ENCODE measurements at places on chromosomes 2 and 18.

DNA sequence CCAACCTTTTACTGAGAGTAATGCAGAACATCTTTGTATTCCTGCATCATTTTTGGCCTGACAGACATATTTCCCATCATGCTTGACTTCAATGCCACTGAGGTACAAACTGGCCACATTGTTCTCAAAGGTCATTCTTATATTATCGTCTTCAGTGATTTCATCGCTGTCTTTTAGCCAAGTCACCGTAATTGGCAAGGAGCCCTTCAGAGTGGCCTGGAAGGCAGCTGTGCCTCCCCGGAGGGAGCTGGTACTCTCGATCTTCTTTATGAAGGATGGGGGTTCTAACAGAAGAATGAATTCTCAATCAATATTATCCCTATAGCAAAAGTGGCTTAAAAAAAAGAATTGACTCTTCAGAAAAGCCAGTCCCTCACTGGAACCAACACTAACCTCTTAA is 75.9 kb downstream of the TTN start:
- DNase-seq = no peak

- DNase-seq = no peak
These were observed 2.5 kb downstream of the ARMC9 start for GRCh38 chr2:231200805-231201474.

DNA sequence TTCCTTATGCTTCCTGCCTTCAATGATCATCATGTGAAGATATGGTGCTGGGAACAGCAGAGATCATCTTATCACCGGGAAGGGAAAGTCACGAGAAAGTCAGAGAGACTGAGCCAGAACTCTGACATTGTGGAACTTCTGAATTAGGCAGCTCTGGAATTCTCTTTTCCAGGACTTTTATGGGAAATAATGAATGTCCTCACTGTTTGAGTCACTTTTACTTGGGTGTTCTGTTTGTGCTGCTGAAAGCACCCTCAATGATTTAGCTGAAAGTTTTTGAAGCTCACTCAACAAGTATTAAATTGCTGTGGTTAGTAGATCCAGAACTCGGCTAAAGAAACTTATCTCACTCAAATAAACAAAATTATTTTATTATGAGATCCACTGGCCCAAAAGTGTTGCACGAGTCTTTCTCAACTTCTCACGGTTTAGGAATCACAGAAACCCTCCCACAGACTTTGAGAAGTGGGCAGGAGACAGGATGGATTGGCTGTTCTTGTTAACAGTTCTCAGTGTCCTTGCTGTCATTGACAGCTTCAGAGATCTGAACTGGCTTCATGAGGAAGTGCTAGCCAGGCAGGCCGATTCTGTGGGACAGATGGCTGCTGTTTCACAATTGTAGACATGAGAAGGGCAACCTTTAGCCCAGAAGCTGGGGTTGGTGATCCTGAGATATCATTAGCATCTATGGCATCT is 26.4 kb upstream of the ATRAID start:
- no peak for DNase-seq

GRCh38 chr2:239390546-239391285 is 10.1 kb downstream of the HDAC4 start:
- no peak for DNase-seq

- DNase-seq = no peak
These were observed 60.5 kb downstream of the BAZ2B start for GRCh38 chr2:159555651-159556392.

- DNase-seq = no peak
These were observed 86.1 kb upstream of the CTAGE1 start for GRCh38 chr18:22503803-22504202.

GRCh38 chr2:227906991-227907390 is 35.6 kb downstream of the DAW1 start:
- DNase-seq = no peak

DNA sequence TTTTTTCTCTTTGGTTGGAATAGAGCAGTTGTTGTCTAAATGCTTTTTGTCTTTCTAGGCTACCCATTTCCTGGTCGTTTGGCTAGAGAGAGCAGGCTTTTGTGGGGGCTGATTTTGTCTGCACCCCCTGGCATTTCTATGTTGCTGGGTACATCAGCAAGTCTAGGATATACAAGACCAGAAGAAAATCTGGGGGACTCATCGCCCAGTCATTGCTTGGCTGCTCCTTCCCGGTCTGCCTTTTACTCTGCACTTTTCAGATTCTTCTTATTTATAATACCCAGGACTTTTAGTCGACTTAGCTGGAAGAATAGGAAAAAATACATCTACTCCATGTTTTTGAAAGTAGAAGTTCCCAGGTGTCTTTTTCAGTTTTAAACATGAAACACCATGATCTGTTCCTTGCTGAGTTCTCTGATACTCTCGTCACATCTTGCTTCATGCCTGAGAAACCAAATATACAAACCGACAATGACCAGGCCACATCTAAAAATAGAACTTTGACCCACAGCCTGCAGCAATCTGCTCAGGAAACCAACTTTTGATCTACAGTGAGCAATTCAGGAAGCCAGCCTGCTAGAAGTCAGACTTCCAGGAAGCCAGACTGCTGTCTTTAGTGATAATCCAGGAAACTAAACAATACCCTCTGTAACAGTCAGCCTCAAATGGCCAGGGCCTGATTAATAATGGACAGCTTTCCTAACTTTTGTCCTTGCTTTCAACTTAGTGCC is 163.8 kb upstream of the MEX3C start:
- DNase-seq = no peak

GRCh38 chr2:80255918-80256781 is 48.4 kb downstream of the LRRTM1 start:
- no peak for DNase-seq

GRCh38 chr2:73018188-73018825 is 53.2 kb downstream of the SFXN5 start:
- DNase-seq = no peak

DNA sequence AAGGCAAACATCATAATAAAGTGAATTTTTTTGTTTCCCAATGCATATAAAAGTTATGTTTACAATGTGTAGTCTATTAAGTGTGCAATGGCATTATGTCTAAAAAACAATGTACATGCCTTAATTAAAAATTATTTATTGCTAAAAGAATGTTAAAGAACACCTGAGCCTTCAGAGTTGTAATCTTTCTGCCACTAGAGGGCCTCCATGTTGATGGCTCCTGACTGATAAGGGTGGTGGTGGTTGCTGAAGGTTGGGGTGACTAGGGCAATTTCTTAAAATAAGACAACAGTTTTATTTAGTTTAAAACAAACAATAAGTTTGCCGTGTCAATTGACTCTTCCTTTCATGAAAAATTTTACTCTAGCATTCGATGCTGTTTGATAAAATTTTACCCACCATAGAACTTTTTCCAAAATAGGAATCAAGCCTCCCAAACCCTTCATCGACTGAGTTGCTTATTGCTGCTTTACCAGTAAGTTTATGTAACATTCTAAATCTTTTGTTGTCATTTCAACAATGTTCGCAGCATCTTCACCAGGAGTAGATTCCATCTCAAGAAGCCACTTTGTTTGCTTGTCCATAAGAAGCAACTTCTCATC is 32.3 kb downstream of the MAP3K2 start:
- no peak for DNase-seq

DNA sequence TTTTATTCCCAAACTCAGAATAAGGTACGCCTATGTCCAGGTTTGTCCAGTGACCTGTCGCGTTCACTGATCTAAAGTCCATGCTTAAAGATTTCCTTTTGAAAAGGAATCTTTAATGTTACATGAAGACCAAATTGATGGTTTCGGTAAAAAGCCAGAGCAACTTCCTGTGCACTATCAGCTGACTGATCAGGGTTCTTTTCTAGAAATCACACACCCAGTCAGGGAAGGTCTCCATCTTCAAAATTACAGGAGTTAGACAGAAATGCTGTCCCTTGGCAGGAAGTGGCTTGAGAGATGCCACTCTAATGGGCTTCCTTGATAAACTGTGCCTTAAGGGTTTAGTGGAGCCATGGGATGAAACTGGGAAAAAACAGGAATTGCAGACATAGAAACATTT is 14.7 kb upstream of the ARHGAP25 start:
- DNase-seq = no peak

- DNase-seq = no peak
These were observed 30.5 kb downstream of the OLA1 start for GRCh38 chr2:174217869-174218268.

DNA sequence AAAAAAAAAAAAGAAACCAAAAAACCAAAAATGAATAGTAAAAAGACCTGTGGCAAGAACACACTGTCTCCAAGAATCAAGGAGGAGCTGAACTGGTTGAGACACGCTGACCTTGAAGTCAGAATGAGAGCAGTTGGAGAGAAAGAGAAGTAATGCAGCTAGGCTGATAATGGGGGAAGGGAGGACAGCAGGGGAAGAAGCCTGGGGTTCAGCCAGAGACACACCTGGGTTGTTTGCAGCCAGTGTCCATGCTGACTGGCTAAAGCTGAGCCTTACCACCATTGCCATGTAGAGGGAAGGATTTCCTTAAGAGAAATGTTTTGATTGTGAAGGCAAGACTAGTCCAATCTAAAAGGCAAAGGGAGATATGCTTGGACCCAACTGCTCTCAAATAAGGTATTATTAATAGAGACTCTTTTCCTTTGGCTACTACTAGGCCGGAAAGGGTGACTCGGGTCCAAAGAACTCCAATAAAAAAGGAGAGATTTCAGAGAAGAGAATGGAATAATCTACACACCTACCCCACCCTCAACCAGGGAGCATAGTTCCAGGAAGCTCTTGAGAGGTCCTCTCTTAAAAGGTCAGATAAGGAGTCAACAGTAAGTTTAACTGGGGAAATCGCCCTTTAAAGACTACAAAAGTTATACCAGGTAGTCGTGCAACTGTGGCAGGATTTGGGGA is 25.2 kb upstream of the REL start:
- no peak for DNase-seq

GRCh38 chr2:19799881-19800780 is 101.7 kb downstream of the TTC32 start:
- DNase-seq = no peak

DNA sequence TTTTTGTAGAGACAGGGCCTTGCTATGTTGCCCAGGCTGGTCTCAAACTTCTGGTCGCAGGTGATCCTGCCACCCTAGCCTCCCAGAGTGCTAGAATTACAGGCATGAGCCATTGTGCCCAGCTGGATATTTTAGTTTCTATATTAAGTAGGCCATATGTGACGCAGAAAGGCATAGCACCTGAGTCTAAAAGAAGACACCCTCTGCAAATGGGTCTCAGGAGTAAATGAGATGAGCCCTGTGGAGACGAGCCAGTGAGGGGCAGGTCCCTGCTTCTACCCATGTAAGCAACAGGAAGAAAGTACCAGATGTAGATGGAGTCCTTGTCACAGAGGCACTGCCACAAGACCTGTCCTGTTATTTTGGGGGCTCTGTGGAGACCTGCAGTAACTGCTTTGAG is 322.4 kb downstream of the PTPRM start:
- no peak for DNase-seq

DNA sequence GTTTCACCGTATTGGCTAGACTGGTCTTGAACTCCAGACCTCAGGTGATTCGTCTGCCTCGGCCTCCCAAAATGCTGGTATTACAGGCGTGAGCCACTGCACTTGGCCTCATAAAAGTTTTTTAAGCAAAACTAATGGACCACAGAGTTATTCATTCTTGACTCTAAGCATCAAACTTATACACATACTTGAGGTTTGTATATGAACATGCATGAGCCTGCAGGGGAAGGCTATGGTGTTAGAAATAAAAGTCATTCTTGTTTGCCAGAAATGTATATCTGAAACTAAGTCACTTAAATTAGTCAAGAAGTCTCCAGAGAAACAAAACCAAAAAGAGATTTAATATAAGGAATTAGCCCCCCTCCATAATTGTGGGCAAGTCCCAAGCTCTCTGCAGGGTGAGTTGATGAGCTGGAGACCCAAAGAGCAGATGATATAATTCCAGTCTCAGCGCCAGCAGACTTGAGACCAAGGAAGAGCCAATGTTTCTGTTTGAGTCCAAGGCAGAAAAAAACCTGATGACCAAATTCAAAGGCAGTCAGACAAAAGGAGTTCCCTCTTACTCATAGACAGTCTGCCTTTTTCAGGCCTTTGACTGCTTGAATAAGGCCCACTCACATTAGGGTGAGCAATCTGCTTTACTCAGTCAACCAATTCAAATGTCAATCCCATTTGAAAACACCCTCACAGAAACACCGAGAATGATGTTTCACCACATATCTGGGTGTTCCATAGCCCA is 69.0 kb upstream of the DSG1 start:
- no peak for DNase-seq

- no peak for DNase-seq
These were observed 55.2 kb downstream of the PARD6G start for GRCh38 chr18:80191907-80192652.

GRCh38 chr2:61262699-61263098 is 100.7 kb downstream of the C2orf74 start:
- no peak for DNase-seq

Measured in NCI-H2081 treated with DMSO at 0.1 percent for 48 hours (cell line).